Suppressor macrophage treated with lipopolysaccharide for 1 hour (primary cell): ENCODE measurements at places on chromosomes 11 and 22.
A peak's percentile ranks its signal among the peaks of the same experiment; 100 is the strongest.

- no peak for DNase-seq
Observed at GRCh38 chr11:103944251-103944940, 92.0 kb upstream of the DDI1 start.

DNA sequence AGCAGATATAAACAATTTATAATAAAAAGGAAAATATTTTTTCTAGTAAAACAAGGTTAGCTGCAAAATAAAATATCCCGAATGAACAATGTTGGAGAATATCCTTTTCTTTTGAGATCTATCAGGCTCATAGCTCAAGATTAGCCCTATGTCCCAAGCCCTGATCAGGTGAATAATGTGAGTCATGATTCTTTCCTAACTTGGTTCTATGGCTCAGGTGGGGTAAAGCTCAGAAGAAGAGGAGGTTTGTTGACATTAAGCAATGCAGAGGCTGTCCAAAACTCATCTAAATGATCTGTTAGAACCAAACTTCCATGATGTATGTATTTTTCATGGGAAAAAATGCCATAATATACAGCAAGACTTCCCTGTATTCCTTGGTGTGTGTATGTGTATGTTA, 86.1 kb downstream of the TRIM44 start:
- no peak for DNase-seq

DNA sequence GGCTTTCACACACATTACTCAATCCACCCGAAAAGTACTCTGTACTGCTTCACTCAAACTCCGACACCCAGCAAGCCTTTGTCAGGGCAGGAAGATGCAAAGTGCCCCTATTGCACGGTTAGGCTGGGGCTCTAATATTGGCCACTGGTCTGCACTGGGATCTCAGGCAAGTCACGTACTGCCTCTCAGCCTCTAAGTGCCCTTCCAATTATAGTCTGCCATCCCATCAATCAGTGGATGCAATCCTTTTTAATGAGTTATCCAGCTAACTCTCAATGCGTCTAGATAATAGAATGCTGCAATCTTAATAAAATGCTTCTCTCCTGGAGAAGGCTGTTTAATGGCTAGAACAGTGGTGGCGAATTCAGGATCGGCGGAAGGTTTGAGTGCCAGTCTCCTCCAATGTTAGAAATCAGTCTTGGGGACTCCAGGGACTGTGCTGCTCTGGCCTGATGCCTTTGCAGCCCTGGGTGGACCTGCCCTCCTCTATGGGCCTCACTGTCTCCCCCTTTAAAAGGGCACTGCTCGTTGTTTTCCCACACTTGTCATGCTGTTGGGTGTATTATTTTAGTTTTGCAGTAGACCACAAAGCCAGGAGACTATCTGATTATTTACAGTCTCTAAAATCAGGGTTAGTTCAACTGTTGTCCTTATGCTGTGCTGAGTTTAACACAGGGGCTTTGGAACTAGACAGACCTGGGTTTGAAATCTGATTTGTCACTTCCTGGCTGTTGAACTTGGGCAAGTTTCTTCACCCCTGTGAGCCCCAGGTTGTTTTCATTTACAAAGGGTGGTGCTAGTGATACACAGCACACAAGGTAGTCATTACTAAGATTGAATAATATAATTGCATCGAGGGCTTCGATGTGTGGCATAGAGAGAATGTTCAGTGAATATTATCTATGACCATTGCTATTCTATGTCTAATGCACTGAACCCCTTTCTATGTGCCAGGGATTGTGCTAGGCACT, 36.7 kb downstream of the CLMP start:
- DNase-seq, result no peak

- peak; percentile 69 for DNase-seq
Observed at GRCh38 chr11:95849087-95849825, 59.0 kb downstream of the CEP57 start.

DNA sequence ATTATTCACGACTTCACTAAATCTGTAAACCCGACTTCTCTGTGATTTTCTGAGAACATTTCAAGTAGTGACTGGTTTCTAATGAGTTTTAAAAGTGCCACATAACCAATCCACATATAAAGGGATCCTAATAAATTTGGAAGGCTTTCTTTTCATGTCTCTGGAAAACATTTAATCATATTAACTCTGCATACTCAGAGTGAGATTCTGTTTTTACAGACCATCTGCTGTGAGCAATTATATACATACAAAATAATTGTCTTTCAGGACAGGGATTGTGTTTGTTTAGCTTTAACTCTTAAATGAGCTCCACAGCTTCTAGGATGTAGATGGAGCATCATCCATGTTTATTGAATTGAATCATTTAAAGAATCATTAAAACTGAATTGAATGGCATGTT, 65.1 kb downstream of the PRMT3 start:
- no peak for DNase-seq

GRCh38 chr22:36277482-36278291, 24.8 kb downstream of the APOL1 start:
- peak; percentile 68 for DNase-seq

GRCh38 chr11:47259232-47259977, 1.6 kb downstream of the NR1H3 start:
- DNase-seq, result peak; percentile 78

- DNase-seq, result peak; percentile 81
Observed at GRCh38 chr11:94171693-94172440, 43.2 kb downstream of the PANX1 start.

DNA sequence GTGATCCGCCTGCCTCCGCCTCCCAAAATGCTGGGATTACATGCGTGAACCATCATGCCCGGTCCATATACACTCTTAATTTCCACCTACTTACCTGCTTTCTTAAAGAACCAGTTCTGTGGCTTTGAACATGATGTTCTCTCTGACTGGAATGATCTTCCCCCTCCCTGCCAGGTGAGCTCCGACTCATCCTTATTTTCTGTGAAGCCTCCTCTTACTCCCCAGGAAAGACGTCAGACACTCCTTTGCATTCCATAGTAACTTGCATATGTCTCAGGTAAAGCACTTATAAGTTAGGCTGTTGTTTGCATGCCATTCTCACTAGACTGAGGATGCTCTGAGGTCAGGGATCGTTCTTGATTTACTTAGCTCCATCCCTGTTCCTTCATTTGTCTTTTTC, 91.8 kb upstream of the RAB1B start:
- DNase-seq, result no peak

GRCh38 chr11:68973219-68973618, 7.6 kb downstream of the MRGPRD start:
- no peak for DNase-seq

- DNase-seq, result no peak
Observed at GRCh38 chr11:58980159-58980843, 41.0 kb downstream of the GLYATL1 start.

GRCh38 chr22:48819232-48819631, 1008.4 kb downstream of the BRD1 start:
- no peak for DNase-seq

DNA sequence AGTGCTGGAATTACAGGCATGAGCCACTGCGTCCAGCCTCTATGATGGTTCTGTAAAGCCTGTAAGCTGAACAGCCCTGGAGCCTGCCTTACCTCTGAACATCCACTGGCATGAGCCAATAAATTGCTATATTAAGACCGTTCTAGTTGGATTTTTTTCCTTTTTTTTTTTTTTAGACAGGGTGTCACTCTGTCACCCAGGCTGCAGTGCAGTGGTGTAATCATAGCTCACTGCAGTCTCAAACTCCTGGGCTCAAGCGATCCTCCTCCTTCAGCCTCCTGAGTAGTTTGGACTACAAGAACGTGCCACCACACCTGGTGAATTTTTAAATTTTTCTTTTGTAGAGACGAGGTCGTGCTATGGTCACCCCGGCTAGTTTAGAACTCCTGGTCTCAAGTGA, 26.2 kb upstream of the CLDN5 start:
- no peak for DNase-seq
